Stimulated activated CD4-positive, alpha-beta T cell treated with anti-CD3 and anti-CD28 coated beads, TNF-alpha, amount 100 ng/mL, for 1 hour (primary cell): ENCODE measurements at places on chromosomes 5 and 9.

GRCh38 chr9:132756214-132756845, 86.1 kb downstream of the GTF3C4 start:
- DNase-seq = no peak

DNA sequence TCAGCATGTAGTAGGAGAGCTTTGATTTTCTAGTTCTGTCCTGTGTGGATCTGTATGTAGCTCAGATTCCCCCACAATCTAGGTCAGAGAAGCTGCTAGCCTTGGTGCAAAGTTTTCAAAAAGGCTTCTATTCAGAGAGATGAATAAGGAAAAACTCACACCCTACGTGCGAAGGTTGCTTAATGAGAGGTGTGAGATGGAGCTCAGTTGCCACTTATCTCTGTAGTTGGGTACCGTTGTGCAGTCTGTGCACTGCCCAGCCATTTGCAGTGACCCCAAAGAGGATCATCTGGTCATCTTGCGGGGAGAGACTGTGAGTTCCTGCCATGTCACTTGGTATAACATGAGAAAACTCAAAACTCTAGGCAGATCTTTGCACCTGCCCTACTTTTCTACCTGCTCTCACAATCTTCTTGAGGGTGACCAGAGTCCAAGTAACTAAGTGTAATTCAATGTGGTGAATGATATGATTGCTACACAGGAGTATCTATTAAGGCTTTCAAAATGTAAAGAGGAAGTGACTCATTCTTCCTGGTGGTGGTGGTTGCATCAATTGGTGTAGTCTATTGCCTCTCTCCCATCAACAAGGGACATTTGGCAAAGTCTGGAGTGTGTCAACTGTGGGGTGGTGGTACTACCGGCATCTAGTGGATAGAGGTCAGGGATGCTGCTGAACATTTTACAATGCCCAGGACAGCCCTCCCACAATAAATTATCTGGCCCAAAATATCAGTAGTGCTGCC, 65.2 kb downstream of the TMC1 start:
- DNase-seq = no peak

- DNase-seq = no peak
These were observed 48.6 kb downstream of the HRH2 start for GRCh38 chr5:175706499-175706898.

GRCh38 chr5:73292816-73293459, 119.9 kb downstream of the TMEM174 start:
- DNase-seq = no peak

GRCh38 chr5:31708089-31708488, 69.2 kb downstream of the PDZD2 start:
- DNase-seq = no peak

- DNase-seq = no peak
These were observed 113.2 kb downstream of the SLC12A2 start for GRCh38 chr5:128196791-128197190.

DNA sequence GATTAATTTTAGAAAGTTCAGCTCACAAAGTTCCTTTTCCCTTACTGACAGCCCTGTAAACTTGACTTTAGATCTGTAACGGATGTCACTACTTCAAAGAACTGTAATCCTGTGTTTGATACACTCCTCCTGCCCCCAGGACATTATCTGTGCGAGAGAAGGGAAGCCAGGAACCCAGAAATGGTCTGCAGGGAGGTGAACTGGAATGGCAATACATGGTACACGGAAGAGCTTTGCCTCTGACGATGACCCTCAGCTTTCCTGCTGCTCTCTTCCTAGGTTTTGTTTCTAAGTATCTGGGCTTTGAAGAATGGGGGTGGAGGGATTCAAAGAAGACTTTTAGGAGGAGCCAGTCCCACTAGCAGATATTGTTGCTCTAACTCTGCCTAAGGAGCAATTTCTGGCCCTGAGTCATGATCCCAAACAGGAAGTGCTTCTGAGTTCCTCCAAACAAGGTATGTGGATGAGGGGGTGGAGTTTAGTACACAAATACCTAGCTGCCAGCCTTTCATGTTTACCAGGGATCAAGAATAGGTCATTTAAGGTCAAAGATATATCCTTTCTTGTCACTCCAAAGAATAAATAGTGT, 43.4 kb upstream of the TMC1 start:
- DNase-seq = no peak

GRCh38 chr5:177537389-177538361, 16.7 kb downstream of the FAM193B start:
- DNase-seq = no peak

GRCh38 chr5:137636830-137637714, 98.8 kb downstream of the KLHL3 start:
- no peak for DNase-seq

- DNase-seq = no peak
These were observed 131.5 kb downstream of the ZSWIM6 start for GRCh38 chr5:61463596-61463995.

GRCh38 chr5:112192866-112193265, 226.2 kb downstream of the EPB41L4A start:
- no peak for DNase-seq

GRCh38 chr9:115855458-115856133, 298.0 kb upstream of the PAPPA start:
- DNase-seq = no peak

- no peak for DNase-seq
These were observed at the start of gene CCNJL for GRCh38 chr5:160312134-160312959. CCNJL (minus strand) TSS chr5:160312564; CDS start chr5:160311923, 641 bp downstream.

- no peak for DNase-seq
These were observed 41.6 kb downstream of the KIAA1191 start for GRCh38 chr5:176319827-176320554.

DNA sequence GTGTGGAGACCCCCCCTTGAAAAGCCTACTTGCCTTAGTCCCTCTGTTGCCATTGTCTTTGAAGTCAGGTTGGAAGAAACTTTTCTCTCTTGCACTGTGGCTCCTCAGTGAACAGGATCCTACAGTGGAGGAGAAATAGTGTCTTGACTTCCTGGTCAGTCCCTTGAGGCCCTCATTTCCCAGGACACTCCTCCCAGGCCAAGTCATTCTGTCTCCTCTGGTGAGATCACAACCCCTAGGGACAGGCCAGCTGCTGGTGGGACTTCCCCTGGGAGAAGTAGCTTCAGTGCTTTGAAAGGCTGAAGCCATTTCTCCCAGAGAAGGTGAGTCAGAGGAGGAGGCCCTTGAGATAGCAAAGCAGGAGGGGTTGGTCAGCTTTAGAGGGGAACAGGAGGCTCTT, 10.1 kb upstream of the GRIA1 start:
- no peak for DNase-seq

- no peak for DNase-seq
These were observed 3.3 kb downstream of the HOMER1 start for GRCh38 chr5:79510638-79511037.

- no peak for DNase-seq
These were observed 1921.6 kb upstream of the WWC1 start for GRCh38 chr5:166369807-166370206.

- no peak for DNase-seq
These were observed 7.6 kb upstream of the RIC1 start for GRCh38 chr9:5621327-5621726.

- no peak for DNase-seq
These were observed 102.7 kb upstream of the IER5L start for GRCh38 chr9:129280623-129281271.

GRCh38 chr9:36867241-36867640, 166.8 kb downstream of the PAX5 start:
- no peak for DNase-seq

DNA sequence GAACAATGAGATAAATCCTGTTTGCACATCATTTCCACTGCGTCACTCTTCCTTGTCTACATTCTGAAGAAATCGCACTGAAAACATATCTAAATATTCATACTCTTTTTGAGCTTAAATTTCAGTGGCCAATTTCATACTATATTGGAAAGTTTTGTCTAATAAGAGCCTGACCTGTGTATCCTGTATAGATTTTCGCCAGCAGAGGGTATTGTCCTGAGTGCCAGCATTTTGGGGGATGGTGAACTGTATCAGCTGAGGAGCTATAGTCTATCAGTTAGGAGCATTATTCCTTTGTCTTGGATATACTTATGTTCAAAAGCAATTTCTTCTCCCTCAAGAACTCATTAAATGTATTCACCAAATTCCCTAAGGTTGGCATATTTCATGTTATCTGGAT, 102.3 kb downstream of the SEMA6A start:
- DNase-seq = no peak

- no peak for DNase-seq
These were observed 40.9 kb upstream of the BNIP1 start for GRCh38 chr5:173103411-173103810.

- DNase-seq = no peak
These were observed 114.9 kb upstream of the ATP10B start for GRCh38 chr5:160966921-160967320.

- no peak for DNase-seq
These were observed 154.2 kb downstream of the TMC1 start for GRCh38 chr9:72675586-72675985.

DNA sequence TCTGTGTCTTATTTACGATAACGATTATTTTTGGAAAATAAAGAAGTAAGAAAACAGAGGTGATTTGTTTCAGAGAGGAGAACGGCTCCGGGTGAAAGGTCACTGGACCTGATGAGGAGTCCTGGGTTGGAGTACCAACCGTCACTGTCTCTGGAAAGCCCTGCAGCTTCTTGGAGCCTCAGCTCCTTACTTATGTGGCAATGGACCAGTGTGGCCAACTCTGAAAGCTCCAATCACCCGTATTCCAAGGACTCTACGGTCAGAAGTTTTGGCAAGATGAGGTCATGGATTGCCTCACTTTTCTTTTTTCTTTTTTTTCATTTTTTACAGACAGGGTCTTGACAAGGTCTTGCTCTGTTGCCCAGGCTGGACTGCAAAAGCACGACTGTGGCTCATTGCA, 84.8 kb downstream of the KLF4 start:
- no peak for DNase-seq

DNA sequence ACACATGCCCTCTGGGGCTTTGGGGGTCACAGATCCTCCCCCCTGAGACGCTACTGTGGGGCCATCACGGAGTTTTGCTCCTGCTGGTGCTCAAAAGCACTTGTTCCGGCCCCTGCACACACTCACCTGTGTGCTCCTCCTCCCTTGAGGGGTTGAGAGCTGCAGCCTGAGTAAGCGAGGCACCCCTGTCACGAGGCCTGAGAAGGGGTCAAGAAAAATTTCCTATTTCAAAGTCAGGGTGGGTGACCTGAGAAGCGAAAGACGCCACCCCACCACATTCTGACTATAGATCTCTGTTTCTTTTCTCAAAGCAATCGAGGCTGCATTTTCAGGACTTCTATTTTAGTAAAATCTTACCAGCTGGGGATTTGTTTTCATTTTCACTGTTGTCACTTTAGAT, 138.5 kb downstream of the DCP2 start:
- DNase-seq = no peak

DNA sequence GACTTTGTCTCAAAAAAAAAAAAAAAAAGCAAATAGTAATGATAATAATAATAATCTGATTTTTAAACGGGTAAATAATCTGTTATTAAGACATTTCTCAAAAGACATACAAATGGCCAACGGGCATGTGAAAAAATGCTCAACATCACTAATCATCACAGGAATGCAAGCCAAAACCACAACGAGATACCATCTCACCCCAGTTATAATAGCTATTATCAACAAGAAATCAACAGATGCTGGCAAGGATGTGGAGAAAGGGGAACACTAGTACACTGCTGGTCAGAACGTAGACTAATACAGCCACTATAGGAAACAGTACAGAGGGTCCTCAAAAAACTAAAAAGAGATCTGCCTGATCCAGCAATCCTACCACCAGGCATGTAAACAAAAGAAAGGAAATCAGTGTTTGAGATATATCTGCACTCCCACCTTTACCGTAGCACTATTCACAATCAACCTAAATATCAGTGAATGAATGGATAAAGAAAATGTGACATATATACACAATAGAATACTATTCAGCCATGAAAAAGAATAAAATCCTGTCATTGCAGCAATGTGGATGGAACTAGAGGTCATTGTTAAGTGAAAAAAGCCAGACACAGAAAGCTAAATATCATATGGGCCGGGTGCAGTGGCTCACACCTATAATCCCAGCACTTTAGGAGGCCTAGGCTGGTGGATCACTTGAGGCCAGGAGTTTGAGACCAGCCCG, 24.9 kb downstream of the VAV2 start:
- no peak for DNase-seq

DNA sequence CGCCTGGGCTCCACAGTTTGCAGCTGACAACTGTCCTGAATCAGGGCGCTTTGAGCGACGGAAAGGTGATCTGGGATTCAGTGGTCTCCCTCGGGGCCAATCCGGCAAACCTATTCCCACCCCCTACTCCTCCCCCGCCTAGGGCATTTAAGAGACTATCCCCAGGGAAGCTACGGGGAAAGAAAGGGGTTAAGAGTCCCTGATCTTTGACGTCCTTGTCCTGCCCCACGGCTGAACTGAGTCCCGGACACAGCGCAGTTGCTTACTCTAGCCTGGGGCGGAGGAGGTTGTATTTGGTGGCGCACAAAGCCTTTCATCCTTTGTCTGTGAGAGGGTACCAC, 3.4 kb downstream of the RORB start:
- DNase-seq = no peak

DNA sequence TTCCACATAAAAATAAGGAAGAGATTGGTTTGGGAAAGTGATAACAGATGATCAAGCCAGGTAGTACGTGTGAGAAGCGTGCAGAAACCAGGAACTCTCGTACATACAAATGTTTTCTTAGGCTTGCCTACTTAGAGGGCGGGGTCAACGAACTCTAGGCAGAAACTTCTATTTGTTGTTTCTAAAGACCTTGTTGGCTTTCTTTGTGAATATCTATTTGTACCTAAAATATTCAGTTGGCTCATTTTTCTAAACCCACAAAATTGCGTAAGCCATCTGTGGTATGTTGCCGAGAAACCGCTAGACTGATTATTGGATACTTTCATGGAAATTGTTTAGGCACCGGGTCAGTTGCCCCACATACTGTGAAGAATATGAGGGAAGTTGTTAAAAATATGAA, 458.5 kb downstream of the MAT2B start:
- DNase-seq = no peak

- DNase-seq = no peak
These were observed 1118.8 kb downstream of the DTWD2 start for GRCh38 chr5:117869596-117869995.

DNA sequence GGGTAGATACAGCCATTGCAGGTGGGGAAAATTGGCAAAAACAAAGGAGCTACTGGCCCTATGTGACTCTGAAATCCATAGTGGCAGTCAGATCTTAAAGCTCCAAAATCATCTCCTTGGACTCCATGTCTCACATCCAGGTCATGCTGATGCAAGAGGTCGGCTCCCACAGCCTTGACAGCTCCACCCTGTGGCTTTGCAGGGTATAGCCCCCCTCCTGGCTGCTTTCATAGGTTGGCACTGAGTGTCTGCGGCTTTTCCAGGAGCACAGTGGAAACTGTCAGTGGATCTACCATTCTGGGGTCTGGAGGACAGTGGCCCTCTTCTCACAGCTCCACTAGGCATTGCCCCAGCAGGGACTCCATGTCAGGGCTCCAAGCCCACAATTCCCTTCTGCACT, 1190.1 kb downstream of the CDH12 start:
- DNase-seq = no peak

GRCh38 chr5:178941361-178941760, 363 bp downstream of the ZNF454 start:
- no peak for DNase-seq
